ENCODE measurements at places on chromosomes 5 and 9.

DNA sequence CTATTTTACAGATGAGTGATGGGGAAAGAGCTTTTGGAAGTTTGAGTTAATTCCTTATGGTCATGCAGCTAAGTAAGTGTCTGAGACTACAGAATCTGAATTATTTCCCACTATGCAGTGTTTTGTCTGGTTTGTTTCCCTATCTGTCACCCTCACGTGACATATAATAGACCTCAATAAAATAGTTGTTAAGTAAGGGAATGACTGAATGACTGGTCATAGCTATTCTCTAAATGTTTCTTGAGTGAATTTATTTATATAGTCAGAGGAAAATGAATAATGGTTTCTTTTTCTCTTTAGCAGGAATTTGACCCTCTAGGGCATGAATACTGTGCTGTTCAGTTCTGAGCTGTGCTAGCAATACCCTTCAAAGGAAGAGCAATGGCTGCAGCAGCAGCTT lies 10.3 kb downstream of the TRIM32 start:
- no peak for DNase-seq

- no peak for DNase-seq
These were observed 423.6 kb downstream of the IRX1 start for GRCh38 chr5:4019009-4019769.

GRCh38 chr5:156020647-156021046 lies 306.3 kb upstream of the SGCD start:
- DNase-seq, result no peak

DNA sequence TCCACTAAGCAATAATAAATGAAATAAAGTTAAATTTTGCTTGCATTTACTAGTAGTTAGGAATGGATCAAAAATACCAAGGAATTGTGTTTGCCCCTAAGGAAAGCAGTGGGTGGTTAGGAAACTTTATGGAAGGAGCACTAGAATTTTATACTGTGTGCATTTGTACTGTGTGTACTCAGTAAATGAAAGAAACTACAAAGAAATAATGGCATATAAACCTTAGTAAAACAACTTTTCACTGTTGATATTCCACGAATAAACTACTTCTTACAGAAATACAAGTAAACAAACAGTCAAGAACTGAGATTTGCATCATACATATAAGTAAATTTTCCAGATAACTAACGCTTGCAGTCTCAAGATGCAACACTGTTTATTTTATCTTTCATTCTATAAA lies 103.7 kb upstream of the PARP8 start:
- DNase-seq, result no peak

DNA sequence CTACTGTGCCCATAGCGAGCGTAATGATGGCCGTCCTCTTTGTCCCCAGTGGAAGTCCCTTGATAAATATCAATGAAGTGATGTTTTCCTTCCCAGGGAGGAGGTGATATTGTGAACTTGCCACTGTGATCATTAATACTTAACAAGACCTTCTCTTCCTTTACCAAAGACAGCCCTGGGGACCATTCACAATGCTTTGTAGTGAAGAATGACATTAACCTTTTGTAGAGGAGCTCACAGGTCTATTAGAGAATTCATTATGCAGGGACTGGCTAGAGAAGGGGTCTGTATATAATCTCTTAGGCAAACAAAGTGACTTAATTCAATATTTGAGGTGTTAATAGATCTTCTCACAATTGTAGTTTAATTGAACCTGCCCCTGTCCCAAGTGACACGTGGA lies 452.9 kb upstream of the DMAC1 start:
- no peak for DNase-seq

- no peak for DNase-seq
These were observed 25.0 kb upstream of the FREM1 start for GRCh38 chr9:14935106-14935751.

- DNase-seq, result no peak
These were observed 1672.1 kb upstream of the C9orf72 start for GRCh38 chr9:29245351-29245750.

DNA sequence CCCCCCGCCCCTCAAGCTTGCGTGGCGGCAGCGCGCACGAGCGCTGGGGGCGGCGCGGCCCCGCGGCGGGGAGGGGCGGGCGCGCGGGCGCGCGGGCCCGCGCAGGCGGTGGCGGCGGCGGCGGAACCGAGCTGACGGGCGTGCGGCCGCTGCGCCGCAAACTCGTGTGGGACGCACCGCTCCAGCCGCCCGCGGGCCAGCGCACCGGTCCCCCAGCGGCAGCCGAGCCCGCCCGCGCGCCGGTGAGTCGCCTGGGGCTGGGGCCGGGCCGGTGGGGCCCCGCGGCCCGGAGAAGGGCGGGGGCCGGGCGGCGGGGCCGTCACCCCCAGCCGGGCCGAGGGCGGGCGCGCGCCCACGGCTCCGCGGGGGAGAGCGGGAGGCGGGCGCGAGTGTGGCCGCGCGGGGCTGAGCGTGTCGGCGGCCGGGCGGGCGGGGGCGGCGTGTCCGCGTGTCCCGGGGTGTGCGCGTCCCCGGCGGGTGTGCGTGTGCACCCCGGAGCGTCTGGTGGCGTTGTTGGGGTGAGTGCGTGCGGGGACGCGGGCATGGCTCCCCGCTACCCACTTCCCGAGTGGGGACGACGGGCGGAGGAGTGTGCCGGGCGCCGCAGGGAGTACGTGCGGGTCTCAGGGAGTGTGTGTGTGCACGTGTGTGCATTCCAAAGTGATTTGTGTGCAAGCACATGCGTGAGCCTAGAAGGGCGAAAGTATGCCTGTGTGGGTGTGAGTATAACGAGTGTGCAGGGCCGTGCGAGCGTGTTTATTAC lies at the start of gene NEK6:
TSS of gene NEK6 (plus strand) at position 106 of the 763 bp plus-strand sequence. CDS start 44,016 bp downstream, outside the sequence.
- DNase-seq, result no peak

DNA sequence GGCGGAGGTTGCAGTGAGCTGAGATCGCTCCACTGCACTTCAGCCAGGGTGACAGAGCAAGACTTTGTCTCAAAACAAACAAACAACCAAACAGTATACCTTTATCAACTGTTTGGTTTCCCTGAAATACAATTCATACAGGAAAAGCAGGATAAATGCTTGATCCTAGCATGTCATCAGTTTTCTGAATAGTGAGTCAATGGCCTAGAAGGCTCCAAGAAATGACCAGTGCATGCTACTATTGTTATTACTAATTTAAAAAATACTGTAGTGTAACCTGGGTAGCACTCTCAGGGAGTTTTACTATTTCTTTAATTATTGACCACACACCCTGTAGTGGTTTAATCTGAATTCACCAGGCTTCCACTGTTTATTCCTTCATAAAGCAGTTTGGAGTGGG lies 101.0 kb upstream of the PTPN3 start:
- no peak for DNase-seq

- no peak for DNase-seq
These were observed 96.5 kb upstream of the ZNF608 start for GRCh38 chr5:124842725-124843595.

- no peak for DNase-seq
These were observed 277.9 kb upstream of the CDH9 start for GRCh38 chr5:27316271-27316650.

DNA sequence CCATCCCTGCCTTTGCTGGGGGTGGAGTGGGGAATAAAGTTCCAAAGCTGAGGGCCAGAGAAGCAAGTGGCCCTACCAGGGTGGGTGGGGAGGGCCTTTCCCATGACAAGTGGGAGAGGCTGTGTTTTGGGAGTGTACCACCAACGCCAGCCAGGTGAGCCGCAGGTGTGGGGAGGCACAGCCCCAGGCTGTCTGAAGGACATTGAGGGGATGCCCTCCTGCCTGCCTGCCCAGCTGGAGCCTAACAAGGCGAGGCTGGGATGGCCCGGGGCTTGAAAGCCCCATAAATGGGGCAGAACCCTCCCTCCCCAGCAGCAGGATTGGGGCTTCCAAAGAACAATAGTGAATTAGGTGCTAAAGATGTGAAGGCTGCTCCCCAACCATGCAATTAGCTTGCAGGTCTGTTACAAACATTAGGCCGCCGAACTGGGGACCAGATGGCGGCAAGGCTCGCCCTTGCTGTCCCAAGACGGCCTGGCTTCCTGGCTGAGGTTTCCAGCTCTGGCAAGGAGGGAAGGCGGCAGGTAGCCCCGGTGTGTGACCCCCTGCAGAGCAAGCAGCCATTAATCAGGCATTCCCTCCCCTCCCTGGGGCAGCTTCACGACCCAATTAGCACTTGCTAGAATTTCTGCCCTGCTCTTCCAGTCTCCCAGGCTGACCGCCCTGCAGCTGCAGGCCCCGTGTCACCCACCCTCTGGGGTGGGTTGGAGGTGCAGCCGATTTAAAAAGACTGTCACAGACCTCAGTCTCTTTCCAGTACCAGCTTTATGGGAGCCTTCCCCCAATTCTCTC lies 42.9 kb downstream of the FGF18 start:
- no peak for DNase-seq

GRCh38 chr5:54872810-54873209 lies 112.6 kb downstream of the ESM1 start:
- no peak for DNase-seq

DNA sequence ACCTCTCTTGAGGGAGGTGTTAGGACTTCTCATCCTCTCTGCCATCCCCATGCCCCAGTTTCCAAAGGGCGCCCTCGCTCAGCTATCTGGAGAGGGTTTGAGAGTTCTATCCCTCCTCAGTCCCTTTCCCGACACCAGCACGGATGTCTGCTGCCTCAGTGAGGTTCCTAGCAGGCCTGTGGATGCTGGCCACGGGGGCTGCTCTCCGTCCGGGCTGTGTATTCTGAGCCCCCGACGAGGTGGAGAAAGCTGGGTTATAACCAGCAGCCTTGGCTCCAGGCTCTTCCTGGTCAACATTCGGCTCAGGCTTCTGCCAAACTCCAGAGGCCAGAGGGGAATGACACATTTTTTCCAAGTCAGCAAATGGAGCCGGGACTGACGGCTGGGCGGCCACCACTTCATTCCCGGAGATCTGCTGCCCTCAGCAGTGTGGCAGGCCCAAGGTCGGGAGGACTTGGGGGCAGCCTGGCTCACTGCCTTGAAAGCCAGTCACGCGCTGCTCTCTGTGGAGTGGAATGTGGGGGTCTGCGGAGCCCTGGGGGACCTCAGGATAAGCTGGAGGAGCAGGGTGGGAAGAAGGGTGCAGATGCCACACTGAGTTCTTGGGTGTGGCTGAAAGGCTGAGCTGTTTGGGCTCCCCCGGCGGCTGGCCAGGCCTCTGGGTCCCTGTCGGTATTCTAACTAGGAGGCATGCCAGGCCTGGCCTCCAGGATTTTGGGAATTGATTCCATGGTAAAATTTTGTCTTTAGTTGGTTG lies 27.4 kb downstream of the PTPA start:
- DNase-seq, result no peak

GRCh38 chr5:93621327-93621798 lies 38.3 kb downstream of the NR2F1 start:
- DNase-seq, result no peak

DNA sequence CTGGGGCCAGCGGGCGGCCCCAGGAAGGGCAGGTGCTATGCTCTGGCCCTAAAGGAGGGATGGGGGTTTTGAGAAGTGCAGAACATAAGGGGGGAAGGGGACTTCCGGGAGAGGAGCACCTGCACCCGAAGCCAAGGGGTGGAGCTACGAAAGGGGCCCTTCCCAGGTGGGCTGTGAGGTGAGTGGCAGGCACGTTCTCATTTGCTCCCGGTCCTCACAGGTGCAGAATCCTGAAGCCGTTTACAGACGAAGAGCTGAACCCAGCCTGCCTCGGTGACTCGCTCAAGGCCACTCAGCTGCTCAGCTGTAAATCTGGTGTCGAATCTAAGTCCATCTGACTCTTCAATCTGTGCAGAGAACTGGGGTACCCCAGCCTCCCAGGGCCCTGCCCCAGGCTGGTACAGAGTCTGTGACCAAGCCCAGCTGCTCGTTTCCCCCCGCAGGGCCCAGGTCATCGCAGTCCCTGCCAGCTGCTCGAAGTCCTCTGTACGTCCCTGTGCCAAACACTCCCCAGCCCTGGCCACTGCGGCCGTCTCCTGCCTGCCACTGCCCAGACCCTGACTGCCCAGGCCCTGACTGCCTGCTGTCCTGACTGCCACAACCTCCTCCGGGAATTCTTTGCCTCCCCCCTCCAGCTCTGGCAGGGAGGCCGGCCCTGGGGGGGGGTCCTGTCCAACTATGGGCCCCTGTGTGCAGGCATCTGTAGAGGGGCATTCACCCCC lies 53.8 kb upstream of the RXRA start:
- no peak for DNase-seq

DNA sequence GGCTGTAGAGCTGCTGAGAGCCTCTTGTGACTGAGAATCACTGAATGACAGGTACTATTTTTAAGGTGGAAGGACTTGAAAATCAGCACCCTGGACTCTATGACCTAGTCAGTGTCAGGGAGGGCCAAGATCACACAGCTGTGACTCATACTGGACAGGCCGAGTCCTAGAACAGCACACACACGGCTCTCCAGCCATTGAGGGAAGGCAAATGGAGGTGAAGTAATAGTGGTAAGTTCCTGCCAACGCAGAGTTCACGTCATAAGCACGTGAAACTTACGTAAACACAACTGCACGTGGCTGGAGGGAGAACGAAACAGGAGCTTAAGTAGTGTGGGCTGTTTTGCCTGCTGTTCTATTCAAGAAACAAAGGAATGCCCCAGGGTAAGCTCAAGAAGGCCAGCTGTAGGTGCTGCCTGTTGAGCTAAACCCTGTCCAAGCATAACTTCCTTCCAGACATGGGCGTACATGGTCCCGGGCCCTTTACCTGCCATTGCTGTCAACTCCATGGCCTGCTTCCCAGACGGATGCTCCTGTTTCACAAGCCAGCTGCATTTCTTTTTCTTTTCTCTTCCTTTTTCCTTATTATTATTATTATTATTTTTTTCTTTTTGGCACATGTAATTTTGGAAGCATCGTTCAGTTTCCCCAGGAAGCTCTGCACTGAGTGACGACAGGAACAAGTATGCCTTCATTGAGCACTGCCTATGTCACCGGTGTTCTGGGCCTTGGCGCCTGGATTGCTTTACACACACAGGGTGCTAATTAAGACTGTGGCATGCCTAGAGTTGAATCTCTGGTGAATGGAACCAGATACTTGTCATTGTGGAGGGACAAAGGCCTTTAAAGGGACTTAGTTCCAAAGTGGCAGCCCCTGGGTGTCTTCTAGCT lies 10.2 kb upstream of the LCP2 start:
- DNase-seq, result no peak

- DNase-seq, result no peak
These were observed 5.0 kb upstream of the SLC34A1 start for GRCh38 chr5:177378884-177379883.

DNA sequence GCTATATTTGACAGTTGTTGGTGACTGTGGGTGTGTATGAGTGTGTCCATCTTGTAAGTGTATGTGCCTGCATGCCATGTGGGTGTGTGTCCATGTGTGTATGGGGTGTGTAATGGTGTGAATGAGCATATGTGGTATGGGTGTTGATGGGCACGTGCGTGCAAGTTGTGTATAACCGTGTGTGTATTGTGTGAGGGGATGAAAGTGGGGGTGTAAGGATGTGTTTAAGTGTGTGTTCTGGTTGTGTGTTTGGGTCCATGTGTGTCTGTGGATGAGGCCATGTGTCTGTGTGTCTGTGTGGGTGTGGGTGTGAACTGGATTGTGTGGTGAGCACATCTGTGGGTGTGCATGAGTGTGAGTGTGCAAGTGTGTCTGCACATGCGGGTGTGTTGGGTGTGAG lies 5.9 kb upstream of the FAM78A start:
- no peak for DNase-seq

DNA sequence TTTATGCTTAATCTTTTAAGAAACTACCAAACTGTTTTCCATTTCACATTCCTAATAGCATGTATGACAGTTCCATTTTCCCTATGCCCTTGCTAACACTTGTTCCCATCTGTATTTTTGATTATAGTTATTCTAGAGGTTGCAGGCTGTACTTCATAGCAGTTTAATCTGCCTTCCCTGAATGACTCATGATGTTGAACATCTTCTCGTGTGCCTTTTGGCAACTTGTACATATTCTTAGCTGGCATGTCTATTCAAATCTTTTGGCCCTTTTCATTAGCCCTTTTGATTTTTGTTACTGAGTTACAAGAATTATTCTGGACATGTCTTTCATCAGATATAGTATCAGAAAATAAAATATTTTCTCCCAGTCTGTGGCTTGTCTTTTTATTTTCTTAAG lies 320.3 kb downstream of the DIRAS2 start:
- no peak for DNase-seq
